ENCODE measurements at places on chromosomes 6 and 20.

DNA sequence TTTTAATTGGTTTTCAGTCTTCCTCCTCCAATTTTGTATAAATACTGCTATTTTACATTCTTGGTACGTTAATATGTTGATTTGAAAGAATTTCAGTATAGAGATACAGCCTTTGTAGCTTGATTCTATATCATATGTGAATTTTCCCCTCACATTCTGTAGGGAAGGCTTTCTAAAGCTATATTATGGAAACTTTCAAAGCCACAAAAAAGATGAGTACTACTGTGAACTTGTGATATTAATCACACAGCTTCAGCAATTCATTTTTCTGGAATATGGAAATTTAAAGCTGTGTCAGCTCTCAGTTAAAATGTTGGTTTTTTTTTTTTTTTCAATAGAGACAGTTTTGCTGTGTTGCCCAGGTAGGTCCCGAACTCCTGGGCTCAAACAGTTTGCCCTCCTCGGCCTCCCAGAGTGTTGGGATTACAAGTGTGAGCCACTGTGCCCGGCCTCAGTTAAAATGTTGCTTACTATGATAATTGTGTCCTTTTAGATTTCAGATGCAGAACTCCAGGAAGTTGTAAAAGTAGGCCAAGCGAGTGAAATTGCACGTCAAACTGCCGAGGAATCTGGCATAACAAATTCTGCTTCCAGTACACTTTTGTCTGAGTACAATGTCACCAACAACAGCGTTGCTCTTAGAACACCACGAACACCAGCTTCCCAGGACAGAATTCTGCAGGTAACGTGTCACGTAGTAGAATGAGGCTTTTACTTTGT, 20.6 kb downstream of the CDC5L start:
- H3K27ac ChIP-seq = no peak overlapping the region
- H3K4me3 ChIP-seq = no peak overlapping the region
- DNase-seq = no peak

GRCh38 chr6:39193201-39193791, 36.0 kb downstream of the KCNK5 start:
- no peak for DNase-seq
- H3K27me3 ChIP-seq = no peaks in the 10 kb centered on the region
- peaks cover 28% of the 10 kb centered on the region for H3K4me1 ChIP-seq
- H3K4me3 ChIP-seq = no peak overlapping the region

- no peaks in the 10 kb centered on the region for H3K36me3 ChIP-seq
- H3K27me3 ChIP-seq = no peaks in the 10 kb centered on the region
- DNase-seq = no peak
- H3K4me1 ChIP-seq = peaks cover 10% of the 10 kb centered on the region
These were observed 616.5 kb downstream of the C6orf118 start for GRCh38 chr6:164692772-164693510.

GRCh38 chr20:23362392-23363256, 642 bp downstream of the GZF1 start:
- H3K27ac ChIP-seq = peak overlapping the region; percentile 22
- peak overlapping the region; percentile 95 for H3K4me3 ChIP-seq
- H3K27me3 ChIP-seq = no peaks in the 10 kb centered on the region
- no peak for DNase-seq
- H3K36me3 ChIP-seq = peaks cover 18% of the 10 kb centered on the region
- H3K4me1 ChIP-seq = peaks cover 35% of the 10 kb centered on the region

- no peak overlapping the region for H3K4me3 ChIP-seq
- H3K4me1 ChIP-seq = no peaks in the 10 kb centered on the region
- H3K27ac ChIP-seq = peak overlapping the region; percentile 26
These were observed 66.3 kb downstream of the SMOC2 start for GRCh38 chr6:168507297-168507696.

Data from type B pancreatic cell (in vitro differentiated cells).